ENCODE measurements at places on chromosomes 5 and 9.

DNA sequence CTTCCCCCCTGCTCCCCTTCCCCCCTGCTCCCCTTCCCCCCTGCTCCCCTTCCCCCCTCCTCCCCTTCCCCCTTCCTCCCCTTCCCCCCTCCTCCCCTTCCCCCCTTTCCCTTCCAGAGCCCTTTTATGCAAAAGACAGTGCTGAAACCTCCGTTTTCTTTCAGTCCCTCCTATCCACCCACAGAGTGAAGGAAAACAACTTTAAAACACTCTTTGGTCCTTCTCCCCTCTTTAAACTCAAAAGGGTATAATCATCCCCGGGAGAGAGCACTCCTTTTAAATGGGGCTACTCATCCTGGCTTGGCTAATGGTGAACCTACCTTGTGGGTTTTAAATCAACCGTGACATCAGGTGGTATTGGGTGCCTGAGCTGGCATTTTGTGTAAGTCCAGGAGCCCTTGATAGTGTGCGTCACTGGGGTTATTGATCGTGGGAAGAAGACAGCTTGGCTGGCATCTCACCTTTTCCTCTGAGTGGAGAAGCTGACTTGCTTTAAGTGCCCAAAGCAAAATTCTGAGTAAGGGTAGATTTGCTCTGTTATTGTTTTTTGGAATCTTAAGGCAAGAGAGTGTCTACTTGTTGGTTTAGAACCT lies 2.7 kb downstream of the LARP1 start:
- no peak for DNase-seq

DNA sequence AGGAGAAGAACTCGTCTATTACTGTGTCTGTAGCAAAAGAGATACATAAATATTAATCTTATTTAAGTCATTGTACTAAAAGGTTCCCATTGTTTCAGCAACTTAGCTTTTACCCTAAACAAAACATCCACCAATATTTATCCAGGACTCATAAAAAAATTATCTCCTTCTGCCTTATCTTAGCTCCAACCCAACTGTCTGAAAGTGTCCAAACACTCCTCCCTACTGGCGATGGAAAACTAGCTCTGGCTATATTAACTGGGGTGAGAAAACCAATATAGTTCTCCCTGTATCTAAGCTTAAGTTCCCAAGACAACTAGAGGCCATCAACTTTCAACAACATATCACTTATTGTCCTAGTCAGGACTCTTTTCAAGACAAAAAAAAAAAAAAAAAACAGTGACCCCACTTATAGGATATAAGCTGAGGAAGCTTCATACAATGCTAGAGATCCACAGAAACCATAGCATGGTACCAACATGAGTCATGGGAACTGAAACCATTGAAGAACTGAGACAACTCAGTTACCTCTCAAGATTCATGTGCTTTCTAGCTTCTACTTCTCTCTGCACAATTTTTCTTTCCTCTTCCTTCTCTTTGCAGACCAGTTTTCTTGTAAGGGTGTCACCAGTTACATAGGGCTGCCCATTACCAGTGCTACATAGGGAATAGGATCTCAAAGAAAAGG lies 150.7 kb upstream of the RASA1 start:
- DNase-seq, result no peak

DNA sequence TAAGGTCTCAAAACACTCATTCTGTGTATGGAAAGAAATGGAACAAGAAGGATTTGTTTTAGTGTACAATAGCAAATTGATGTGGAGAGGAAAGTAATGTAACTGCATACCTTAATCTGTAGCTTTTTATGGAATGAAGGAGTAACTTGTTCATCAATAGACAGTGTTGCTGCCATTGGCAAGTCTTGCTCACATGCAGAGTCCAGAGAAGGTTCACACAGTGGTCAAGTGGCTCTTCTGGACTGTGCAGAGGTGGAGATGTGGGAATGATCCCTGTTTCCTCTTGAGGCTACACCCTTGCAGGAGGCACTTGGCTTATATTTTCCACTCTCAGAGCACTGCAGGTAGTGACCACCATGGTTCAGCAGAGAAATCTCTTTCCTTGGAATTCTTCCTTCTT lies 132.9 kb upstream of the ANKH start:
- DNase-seq, result no peak

DNA sequence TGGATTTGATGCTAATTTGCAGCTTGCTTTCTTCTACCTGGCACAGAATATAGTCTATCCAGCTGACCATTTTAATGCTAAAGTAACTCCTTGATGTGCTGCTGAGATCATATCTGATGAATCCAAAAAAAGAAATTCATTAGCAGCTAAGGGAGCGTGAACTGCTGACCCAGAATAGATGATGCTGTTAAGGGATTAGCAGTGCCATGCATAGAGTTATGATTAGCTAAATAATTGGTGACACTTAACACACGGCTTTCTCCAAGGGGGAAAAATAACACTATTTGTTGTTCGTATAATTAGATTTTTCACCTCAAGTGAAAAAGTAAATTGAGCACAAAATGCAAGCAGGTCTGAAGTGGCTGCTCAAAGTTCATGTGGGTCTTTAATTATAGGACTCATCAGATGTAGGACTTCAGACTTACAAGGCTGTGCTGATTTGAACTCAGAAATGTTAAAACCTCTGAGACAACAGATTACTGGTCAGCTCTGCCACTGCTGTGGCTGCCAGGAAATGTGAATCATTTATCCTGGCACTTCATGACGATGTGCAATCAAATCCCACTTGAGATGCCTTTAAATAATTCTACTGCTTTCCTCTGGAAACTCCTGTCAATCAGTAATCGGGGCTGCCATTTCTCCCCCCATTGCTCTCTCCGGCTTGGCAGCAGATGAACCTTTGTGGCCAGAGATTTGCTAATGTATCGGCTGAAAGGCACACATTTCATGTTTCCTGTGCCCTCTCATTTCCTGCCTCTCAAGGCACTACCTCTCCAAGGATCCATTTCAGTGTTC lies 291.6 kb upstream of the C9orf72 start:
- DNase-seq, result no peak

DNA sequence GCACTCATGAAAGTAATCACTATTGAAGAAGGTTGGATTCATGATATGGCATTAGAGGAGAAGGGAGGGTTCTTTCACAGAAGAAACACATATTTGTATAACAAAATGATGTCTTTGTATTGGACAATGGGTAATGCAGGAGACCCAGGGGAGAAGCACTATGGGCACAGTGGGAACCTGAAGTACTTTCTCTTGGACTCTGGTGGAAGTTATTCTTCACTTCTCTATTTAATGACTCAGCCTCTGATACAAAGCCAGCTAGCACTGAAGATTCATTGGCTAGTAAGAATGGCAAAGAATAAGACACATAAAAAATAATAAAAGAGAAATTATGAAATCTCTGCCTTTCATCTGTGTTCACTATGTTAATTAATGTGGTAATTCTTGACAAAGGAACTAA lies 149.9 kb upstream of the PRR16 start:
- DNase-seq, result no peak

- no peak for DNase-seq
These were observed 30.6 kb downstream of the PNPLA7 start for GRCh38 chr9:137519553-137519952.

- no peak for DNase-seq
These were observed 5.3 kb upstream of the SREK1 start for GRCh38 chr5:66138637-66139317.

GRCh38 chr5:143249851-143250250 lies 153.6 kb downstream of the NR3C1 start:
- no peak for DNase-seq

Measured in stimulated activated CD4-positive, alpha-beta T cell treated with anti-CD3 and anti-CD28 coated beads, Interleukin-1b, Interleukin-23, amount 100 ng/mL, for 1 hour (primary cell).